ENCODE measurements at places on chromosomes 4 and X. TPM values are rescaled to one million over a fixed set of nuclear protein-coding genes. Genes with fewer than 3 reads are reported as not detected.

- H3K27ac ChIP-seq = no peak overlapping the region
- H3K27me3 ChIP-seq = no peaks in the 10 kb centered on the region
- DNase-seq = no peak
- peaks cover 4% of the 10 kb centered on the region for H3K4me1 ChIP-seq
These were observed 14.4 kb downstream of the CHIC1 start for GRCh38 chrX:73577361-73577760.

GRCh38 chr4:111136438-111136837 lies 513.6 kb upstream of the PITX2 start:
- H3K36me3 ChIP-seq = no peaks in the 10 kb centered on the region
- H3K27me3 ChIP-seq = no peaks in the 10 kb centered on the region
- H3K27ac ChIP-seq = no peak overlapping the region
- H3K4me1 ChIP-seq = no peaks in the 10 kb centered on the region

- DNase-seq = peak; percentile 31
- peak overlapping the region; percentile 57 for H3K4me3 ChIP-seq
- H3K27me3 ChIP-seq = no peaks in the 10 kb centered on the region
- peak overlapping the region; percentile 87 for H3K27ac ChIP-seq
These were observed 535.5 kb downstream of the MID1IP1 start for GRCh38 chrX:39336671-39337311.

The SMIM10 gene
- total RNA-seq = 0.65 TPM

The ALB gene
- not detected for total RNA-seq

GRCh38 chrX:55143621-55144020 lies 54.8 kb downstream of the PAGE2 start:
- no peaks in the 10 kb centered on the region for H3K36me3 ChIP-seq
- no peaks in the 10 kb centered on the region for H3K27me3 ChIP-seq
- H3K27ac ChIP-seq = no peak overlapping the region
- H3K4me3 ChIP-seq = no peak overlapping the region
- DNase-seq = no peak
